Bronchial epithelial cell (primary cell): ENCODE measurements at places on chromosomes 16 and 17.

GRCh38 chr17:83079352-83079747, at the start of gene METRNL:
TSS of gene METRNL (plus strand) at chr17:83079609. CDS start at chr17:83079816, 207 bp downstream.
- DNase-seq, result no peak

DNA sequence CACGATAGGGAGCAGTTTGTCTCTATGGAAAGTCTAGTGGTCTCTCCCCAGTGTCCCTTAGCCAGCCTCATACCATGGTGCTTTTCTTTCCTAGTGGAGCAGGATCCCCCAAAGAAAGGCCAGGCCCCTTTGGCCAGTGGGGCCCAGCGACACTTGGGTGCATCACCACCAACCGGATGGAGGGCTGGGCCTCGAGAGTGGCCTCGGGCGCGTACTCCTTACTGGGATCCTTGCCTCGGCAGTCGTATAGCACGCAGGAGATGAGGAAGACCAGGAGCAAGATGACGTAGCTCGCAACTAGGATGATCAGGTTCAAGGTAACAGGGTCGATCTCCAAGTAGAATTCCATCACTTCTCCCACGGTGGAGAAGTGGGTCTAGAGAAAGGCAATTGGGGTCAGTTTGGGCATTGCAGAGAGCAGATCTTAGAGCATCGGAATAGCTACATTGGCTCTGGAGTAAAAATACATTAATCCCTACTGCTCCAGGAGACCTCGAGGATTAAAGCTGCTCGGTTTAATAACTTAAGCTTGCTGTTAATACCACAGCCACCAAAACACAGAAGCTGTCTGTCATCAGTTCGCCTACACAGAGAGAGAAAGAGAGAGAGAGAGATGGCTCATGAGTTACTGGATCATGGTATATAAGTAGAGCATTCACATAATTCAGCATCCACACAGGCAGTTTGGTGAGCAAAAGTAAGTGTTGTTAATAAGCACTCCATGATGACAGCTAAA, at the start of gene SMIM36:
TSS of gene SMIM36 (minus strand) at position 467 of the 736 bp plus-strand sequence.
- DNase-seq, result no peak

- no peak for DNase-seq
Observed at GRCh38 chr16:27428026-27428785, 26.2 kb downstream of the IL21R start.

DNA sequence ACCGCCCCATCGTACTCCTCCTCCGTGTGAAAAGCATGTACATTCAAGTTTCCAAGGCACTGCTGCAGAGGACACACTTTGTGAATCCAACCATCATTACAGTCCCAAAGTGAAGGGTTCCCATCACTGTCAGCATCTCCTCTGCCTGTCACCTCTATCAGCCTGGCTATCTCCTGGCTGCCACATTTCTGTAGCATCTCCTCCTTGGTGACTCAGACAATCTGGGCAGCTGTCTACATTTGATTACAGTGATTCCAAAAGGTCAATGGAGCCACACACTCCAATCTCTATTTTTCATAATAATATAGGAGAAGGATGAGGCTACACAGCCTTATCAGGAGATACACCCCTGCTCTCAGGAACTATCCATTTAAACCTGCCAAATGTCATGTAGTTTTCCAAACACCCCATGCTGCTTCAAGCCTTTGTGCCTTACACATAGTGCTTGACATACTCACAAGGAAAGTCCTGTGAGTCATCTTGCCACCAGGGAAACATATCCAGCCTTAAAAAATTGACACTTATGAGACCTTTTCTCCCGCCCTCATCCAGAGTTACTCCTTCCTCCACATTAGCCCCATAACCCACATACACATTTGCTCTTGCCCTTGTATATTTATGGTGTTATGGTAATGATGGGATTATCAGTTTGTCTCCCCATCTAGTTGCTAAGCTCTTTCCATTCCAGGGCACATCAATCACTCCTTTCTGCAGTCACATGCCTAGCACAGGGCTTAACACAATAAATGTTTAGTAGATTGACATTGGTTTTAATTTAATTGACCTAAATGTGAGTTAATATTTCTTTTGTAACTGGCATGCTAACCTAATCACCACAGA, 250.1 kb upstream of the CDH5 start:
- peak; percentile 42 for DNase-seq

DNA sequence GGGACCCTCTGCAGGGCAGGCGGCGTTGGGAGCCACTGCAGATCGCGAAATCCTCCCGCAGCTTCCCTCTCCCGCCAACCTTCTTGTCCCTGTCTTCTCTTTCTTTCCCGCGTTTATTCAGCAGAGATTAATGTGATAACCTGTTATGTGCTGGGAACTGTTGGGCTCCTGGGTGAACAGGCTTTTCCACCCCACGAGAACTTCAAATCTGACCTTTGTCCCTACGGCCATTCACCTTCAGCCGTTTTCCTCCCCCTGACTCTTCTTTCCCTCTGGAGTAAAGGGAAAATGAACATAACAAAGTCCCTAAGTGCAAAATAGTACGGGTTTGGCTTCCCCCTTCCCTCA, 15.2 kb upstream of the KPNA2 start:
- DNase-seq, result no peak

DNA sequence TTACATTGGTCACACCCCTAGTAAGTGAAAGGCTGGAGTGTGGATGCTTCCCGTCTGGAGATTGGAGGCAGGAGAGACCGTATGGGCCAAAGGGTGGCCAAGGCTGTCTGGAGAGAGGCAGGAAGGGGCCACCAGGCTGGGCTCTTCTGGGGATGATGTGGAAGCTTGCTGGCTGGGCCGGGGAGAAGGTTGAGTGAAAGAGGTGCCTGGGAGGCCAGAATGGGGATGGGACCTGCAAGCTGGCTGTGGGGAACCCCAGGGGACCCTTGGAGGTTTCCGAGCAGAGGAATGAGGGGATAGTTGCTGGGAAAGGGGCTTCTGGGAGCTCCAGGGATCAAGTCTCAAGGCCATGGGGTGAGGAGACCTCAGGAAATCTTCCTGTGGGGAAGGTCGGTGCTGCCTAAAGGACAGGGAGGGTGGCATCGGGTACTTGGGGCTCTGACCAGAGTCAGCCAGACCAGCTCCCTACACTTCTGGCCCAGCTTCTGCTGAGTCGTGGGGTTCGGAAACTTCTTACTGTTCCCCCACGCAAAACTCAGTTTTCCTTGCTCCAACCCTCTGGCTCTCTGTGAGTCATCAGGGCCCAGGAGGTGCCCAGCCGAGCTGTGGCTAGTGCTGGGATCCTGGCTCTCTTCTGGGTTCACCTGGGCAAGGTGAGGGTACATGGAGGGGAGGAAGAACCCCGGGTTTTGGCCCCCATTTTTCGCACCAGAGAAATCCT, 3.1 kb downstream of the MRC2 start:
- DNase-seq, result peak; percentile 31

GRCh38 chr17:81008140-81008539, 16.5 kb downstream of the CHMP6 start:
- no peak for DNase-seq

DNA sequence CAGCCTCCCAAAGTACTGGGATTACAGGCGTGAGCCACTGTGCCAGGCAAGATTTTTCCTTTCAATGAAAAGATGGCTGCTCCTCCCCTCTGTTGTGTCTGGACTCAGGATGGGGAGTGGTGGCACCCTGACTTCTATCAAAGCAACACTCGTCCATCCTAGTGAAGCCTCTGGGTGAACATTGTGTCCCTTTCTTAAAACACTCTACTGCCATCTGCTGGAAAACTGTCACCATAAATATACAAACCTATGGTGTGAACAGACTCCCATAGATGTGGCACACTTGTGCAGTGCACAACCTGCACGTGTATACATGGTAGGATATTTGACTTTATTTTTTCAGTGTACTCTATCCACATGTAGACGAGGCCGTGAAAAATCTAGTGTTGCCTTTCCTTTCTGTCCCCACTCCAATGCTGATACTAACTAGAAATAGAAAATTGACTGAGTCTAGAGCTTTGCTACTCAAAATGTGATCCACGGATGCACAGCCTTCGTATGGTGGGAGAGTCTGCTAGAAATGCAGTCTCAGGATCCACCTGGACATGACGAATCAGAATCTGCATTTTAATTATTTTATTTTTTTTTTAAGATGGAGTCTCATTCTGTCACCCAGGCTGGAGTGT, 55.9 kb upstream of the PLCG2 start:
- peak; percentile 77 for DNase-seq

GRCh38 chr16:75326333-75326732, 74.9 kb upstream of the BCAR1 start:
- no peak for DNase-seq

GRCh38 chr17:82909322-82909904, 69.6 kb upstream of the ZNF750 start:
- DNase-seq, result no peak

- no peak for DNase-seq
Observed at GRCh38 chr17:8141741-8142140, 10.5 kb downstream of the PER1 start.

DNA sequence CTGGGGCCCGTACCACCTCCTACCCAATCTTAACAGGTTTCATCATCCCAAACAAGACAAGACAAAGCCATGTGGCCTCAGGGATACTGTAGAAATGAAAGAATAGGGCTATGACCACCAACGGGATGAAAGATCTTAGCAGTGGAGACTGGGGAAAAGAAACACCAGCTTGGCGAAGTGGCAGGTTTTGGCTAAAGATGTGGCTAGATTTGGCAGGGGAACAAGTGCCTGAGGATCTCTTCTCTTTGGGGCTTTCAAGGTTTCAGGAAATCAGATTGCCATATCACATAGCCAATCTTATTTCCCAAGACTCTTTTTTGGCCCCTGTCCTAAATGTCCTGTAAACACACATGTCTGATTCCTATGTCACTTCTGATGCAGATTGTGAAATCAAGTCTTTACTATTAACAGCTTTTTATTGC, 6.9 kb downstream of the KRT24 start:
- DNase-seq, result peak; percentile 43

DNA sequence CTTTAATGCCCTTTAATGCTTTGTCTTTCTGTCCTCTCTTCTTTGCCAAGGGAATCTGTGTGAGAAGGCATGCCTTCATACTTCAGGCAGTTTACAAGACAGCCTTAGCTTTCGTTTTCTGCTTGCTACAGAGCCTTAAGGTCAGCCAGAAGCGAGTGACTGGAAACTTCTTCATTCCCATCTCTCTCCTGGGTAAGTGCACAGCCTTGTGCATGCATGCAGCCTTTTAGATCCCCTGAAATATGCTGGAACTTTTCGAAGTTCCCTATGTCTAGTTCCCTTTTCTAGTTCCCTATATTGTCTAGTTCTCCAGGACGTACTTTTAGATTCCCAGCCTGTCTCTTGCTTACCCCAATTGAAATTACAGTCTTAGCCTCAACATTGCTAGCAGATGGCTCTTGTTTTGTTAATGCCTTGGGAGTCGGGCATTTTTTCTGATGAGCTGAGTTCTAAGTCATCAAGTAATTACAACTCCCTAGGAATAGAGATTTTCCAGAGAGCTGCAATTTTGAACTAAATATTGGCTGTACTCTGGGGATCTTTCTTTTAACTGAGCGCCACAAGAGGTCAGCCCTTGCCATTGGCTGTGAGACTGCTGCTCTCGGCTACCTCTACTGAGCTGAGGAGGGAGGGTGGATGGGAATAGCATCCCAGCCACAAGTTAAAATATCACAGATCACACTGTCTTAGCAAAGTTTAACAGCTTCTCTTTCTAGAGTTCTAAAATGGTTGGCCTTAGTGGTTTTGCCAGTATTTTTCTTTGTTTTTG, 22.7 kb upstream of the PPM1D start:
- no peak for DNase-seq

- DNase-seq, result no peak
Observed at GRCh38 chr17:67995570-67996263, 552 bp downstream of the C17orf58 start.
